ENCODE measurements at places on chromosomes 16 and 17.

DNA sequence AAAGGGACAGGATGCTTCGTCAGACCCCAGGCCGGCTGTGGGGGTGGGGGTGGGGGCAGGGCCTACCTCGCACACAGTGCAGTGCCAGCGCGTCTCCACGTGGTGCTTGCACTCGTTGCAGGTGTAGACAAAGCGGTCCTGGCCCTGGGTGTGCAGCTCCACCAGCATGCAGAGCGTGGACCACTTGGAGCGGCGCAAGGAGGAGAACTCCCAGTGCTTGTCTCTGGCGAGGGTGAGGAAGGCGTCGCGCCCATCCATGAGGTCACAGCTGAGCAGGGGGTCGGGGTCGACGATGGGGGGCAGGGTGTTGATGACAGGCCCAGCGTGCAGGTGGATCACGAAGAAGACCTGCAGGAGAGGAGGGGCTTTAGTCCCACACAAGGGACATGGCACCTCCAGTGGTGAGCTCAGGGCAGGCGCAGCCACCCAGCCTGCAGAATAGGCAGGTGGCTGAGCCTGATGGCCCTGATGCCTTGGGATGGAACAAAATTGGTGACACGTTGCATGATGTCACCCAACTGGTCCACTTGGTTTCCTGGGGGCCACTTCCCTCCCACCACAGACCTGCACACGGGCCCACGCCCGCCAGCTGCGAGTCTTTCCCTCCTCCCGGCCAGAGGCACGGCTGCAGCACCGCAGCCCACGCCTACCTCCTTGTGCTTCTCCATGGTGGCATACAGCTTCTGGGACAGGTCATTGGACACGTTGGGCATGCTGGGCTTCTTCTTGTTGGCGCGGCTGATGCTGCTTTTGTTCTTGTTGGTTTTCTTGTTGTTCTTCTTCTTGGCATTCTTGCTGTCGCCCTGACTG, 14.0 kb upstream of the TRAP1 start:
- DNase-seq: no peak

DNA sequence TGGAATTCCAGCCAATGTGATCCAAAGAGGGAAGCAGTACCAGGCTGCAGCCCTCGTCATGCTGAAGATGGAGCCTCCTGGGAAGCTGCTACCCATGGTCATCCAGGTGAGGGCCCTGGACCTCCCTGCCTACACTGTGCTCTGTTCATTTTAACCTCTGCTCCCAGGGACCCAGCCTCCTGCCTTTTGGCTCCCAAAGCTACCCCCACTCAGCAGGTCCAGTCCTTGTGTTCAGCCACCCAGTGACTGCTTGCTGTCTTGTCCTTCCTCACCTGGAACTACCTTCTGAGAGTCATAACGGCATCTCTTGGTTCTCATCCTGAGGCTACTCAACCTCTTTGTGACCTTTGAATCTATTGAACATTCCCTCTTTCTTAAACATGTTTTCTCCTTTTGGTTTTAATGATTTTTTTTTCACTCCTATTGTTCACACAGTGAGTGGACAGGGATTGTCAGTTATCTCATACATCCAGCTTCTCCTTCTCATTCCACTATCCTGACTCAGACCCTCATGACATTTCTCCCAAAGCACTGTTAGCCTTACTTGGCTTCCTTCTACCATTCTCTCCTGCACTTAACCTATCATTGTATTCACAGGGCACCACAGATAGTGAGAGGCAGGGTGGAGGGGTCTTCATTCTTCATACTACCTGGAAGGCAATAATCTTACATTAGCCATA, 53.3 kb downstream of the GOSR1 start:
- DNase-seq: no peak

DNA sequence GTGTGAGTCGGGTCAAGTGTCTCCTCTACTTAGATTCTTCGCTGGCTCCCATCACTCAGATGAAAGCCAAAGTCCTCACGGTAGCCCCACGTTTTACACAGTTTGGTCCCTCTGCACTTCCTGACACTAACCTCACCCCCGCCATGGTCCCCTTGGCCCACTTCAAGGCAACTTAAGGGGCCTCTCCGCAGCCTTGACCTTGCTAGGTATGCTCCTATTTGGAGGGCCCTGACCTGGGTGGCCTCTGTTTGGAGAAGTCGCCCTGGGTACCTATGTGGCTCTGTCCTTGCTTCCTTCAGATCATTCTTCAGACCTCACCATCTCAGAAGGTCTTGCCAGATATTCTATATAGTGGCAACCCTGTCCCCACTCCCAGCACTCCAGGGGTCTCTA, 110.2 kb downstream of the SOCS1 start:
- DNase-seq: no peak

DNA sequence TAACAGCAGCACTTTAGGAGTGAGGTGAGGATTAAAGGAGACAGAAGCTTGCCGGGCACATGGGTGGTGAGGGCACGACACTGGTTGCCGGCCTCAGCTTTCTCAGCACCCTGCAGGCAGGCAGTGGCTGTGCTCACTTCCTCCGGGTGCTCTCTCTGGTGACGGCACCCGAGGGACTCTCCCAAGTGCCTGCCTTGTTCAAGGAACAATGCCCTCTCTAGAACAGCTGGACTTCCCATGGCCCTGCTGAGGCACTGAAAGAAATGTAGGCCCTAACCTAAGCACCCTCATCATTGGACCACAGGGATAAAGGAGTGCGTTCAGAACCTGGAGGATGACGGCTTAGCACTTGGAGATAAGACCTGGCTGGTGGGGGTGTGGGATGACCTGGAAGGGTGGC, 72.7 kb downstream of the N4BP1 start:
- no peak for DNase-seq

GRCh38 chr17:38464723-38465390, 36.6 kb downstream of the ARHGAP23 start:
- no peak for DNase-seq

- DNase-seq: no peak
These were observed 12.8 kb upstream of the CPSF4L start for GRCh38 chr17:73274490-73274889.

Measured in RCC 7860 (cell line).